T-helper 2 cell (primary cell): ENCODE measurements at places on chromosomes 7 and 10.

DNA sequence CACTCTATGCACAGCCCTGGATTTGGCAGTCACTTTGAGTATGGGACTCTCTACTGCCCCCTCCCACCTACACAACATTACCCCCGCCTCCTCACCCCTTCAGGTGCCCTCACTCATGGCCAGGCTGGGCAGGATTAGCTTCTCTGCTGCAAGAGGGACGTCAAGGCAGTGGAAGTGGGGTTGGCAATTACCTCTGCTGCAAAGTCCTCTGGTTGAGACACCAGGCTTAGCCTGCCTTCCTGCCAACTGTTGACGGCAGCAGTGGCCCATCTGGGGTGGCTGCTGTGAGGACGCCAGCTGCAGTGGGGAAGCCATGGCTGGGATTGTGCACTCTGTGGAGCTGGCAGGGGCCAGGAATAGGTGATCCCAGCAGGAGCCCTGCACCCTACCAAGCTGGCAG lies 26.7 kb downstream of the SVIL start:
- no peak for DNase-seq

DNA sequence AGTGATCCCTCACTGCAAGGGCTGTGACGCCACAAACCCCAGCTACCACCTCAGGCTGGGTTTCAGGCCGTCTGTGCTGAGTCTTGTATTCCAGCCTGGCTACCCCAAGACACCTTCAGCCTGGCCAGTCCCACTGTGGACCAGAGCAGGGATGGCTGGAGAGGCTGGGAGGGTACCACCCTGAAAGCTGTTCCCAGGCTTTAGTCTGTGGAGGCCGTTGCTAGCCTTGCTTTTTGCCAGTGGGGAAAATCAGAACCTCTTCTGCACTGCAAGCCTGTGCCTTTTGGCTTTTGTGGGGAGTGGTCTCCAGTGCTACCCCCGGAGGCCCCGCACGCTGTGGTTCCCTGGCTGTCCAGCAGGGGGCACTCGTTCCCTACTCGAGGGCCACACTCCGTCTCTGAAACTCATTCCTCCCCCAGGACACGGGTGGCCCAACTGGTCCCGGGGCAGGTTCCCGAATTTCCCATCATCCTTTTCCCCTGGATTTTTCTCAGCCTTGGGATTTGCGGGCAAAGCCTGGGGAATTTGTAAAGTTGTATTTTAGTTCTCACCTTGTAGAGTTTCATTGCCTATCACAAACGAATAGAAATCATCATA lies 128.4 kb upstream of the BTBD16 start:
- DNase-seq, result no peak

GRCh38 chr7:50268990-50269389 lies 35.5 kb upstream of the IKZF1 start:
- DNase-seq, result no peak

DNA sequence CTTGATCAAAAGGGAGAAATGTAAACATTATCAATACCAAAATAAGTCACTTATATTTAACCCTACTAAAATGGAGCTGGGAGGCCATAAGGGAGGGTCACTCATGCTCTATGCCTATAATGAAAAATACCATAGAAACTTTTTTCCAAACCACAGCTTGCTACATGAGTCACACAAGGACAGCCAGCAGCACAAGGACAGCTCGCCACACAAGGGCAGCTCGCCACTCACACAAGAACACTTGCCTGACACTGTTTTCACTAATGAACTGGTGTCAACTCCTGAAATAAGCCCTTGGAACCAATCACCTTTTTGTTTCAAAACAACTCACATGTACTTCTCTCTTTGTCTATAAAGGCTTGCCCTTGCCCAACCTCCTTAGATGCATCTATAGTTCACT lies 43.3 kb downstream of the FRMPD2 start:
- DNase-seq, result no peak

DNA sequence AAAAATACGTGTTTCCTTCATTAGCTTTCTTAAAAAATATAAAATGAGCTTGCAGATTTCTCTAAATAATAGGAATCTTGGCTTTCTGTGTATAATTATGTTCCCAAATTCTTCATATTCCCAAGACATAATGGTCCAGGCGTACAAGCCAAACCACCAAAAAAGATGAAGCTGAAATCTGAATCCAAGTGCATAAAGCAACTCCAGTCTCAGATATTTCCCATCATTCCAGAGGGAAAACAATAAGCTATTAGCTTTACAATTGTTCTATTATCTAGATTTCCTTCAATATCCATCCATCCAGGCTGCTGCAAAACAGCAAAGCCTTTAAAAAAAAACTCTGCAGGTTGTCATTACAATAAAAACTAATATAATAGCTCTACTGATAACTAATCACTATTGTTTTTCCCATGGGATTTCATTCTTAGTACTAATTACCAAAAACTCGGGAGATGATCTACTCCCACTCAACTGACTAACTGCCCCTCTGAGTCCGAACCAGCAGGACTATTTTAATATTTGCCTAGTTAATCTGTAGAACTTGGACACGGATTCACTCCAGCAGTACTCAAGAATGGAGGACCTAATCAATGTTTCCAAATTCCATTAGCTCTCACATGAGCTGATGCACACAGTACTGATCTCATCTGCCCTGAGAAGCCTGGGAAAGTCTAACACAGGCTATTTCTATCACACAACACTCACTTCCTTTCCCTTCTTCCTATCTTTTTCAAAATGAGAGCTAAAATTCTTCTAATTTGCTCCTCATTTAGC lies 108.9 kb upstream of the ASAH2 start:
- DNase-seq, result no peak
